Right hindlimb (tissue), 1 donor: ENCODE measurements at places on chromosomes 11 and 22.

- no peak for DNase-seq
Measured at GRCh38 chr11:59201353-59201752, 11.4 kb downstream of the MPEG1 start.

DNA sequence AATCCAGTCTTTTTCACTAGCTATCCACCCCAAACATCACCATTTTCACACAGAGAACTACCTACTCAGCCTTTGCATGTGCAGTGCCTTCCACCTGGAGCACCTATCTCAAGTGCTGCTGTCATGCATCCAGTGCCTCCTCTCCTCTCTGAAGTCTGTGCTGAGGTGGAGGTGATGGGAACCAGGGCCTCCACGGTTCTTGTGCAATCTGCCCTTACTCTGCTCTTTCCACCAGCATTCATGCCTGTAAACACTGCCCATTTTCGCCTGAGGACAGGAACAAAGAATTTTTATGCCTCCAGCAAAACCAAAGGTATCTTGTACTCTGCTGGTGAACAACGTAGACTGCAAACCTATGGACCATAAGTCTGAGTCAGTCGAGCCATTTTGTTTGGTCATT lies 27.0 kb downstream of the PITPNB start:
- no peak for DNase-seq

- DNase-seq = no peak
Measured at GRCh38 chr11:75779960-75780359, 11.4 kb downstream of the DGAT2 start.

DNA sequence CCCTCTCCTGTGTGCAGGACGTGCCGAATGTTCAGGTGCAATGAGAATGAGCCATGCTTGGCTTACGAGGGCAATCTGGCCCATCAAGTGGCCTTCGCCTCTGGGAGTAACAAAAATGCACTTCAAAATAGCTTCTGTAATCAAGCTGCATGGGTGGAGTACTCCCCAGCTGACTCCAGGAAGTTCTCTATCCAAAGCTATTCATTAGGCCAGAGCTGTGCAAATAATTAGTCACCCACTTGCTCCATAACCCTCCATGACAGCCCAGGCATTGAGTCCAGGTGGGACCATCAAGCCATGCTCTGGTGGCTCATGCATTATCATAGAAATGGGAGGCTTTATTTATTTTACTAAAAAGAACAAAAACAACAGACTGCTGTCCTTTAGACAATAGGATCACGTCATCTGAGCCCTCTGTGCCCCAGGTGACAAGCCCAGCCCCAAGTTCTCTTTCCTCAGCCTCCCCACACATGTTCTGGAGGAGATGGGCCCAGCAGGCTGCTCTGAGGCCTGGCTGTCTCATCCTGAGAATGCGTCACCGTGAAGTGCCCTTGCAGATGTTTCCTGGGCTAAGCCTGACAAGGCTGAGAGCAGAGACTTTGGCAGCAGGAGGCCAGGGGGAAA lies 244.7 kb downstream of the ETS1 start:
- DNase-seq = peak; percentile 68

DNA sequence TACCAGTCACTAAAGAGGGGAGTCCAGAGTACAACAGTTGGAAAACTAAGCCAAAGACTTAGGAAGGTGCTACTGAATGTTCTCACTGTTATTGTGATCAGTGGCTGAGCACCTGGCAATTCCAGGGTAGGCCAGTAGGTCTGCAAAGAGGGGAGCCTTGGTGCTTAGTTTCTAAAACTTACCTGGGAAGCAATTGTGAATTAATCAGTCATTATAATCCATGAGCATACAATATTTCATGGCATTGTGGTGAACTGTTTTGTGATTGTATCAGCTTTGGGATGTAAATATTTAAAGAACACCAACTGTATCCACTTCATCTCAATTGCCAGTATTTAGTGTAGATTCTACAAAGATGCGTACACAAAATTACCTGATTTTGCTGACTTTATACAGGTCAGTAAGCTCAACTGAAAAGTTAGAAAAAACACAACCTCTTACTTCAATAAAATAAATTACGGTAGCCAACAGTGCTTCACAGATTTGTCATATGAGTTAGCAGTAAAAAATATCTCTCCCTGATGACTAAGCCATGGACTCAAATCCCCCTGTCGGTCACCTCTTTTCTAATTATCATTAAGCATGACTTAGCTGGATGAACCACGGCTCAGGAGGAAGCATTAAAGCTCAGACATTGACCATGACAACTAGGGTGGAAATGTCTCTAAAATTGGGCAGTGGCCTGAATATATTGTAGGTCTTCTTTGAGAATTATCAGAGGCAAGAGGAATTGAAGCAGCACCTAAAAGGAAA lies 30.8 kb upstream of the SORL1 start:
- DNase-seq = no peak

- no peak for DNase-seq
Measured at GRCh38 chr11:2466869-2467694, 22.3 kb downstream of the KCNQ1 start.

DNA sequence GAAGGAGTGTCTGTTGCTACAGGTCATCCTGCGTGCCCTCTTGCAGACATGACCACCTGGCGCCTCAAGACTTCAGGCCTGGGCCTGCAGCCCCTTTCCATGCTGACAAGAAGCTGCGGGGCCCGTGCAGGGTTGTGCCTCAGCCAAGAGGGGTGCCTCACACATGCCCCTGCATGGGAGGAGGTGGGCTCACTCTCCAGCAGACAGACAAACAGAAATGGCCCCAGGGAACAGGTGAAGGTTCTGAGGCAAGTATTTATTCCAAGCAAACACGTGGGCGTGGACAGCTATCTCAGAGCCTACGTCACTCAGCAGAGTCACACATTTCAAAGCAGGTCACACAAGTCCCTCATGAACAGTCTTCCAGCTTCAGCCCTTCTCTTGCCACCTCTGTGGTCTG lies 5.9 kb upstream of the SYCE3 start:
- no peak for DNase-seq

GRCh38 chr22:21443735-21444421 lies 23.3 kb upstream of the TMEM191C start:
- no peak for DNase-seq

GRCh38 chr22:34001701-34002466 lies 81.6 kb upstream of the LARGE1 start:
- no peak for DNase-seq

DNA sequence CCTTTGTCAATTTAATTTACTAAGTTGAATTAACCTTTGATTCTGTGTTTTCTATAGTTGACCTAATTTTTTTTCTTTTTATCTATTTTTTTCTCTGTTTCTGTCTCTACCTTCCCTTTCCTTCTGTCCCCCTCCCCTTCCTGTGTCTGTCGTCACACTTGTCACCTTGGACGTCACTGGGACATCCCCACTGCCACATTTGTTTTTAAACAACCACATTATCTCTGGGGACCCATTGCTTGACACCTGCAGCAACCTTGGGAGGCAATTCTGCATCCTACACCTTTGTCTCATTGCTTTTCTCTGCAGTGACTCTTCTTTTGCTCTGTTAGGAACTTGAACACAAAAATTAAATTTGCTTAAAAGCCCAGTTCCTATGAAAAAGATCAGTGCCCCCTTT lies 51.8 kb upstream of the TTC12 start:
- DNase-seq = no peak

- DNase-seq = no peak
Measured at GRCh38 chr11:55697817-55698216, 35.8 kb downstream of the OR4C6 start.
